Stimulated activated CD8-positive, alpha-beta memory T cell treated with anti-CD3 and anti-CD28 coated beads, Interleukin-2, amount 100 ng/mL, for 48 hours (primary cell): ENCODE measurements at places on chromosomes 6 and 20.

GRCh38 chr6:87766211-87766610, 64.2 kb upstream of the AKIRIN2 start:
- no peak for DNase-seq

GRCh38 chr6:30394139-30394538, 49.2 kb downstream of the RPP21 start:
- no peak for DNase-seq

DNA sequence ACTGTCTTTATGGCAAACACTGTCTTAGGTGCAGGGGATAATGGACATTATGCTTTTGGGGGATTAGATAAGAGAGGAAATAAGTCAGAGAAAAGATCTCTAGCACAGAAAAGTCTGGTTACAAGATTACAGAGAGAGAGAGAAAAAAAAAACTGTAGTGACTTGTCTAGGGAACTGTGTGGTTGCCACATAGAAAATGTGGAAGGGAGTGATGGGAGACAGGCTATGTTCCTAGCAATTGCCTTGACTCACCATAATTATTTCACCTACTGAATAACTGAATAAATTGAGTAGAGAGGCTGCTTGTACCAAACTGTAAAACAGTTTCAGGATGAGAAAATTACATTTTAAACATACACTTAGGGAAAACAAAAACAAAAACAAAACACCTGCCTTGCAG, 229.7 kb downstream of the LAMA2 start:
- DNase-seq, result no peak

- no peak for DNase-seq
Measured at GRCh38 chr6:132412656-132413498, 11.6 kb upstream of the MOXD1 start.

DNA sequence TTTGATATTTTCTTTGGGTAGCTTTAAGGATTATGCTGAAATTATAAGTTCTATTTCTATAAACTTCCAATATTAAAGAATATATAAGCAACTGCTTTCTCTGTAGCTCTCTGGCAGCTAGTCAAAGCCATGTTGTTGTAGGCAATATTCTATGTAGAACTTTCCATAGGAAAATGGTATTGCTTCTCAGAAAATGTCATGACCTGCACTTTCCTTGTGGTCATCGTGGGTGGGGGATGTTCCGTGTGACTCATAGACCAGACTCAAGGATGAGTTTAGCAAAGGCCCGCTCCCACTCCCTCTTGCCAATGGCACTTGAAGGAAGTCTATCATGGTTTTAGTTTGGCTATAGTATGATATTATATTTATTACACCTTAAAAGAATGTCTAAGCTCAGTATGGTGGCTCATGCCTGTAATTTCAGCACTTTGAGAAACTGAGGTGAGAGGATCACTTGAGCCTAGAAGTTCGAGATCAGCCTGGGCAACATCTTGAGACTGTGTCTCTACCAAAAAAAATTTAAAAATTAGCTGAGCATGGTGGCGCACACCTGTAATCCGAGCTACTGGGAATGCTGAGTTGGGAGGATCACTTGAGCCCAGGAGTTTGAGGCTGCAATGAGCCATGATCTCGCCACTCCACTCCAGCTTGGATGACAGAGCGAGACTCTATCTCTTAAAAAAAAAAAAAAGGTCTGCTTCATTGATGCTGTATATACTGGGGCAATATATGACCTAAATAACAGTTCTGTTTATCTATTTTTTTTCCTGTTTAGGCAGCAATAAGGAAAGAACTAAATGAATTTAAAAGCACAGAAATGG, 36.6 kb upstream of the LTV1 start:
- peak; percentile 73 for DNase-seq

DNA sequence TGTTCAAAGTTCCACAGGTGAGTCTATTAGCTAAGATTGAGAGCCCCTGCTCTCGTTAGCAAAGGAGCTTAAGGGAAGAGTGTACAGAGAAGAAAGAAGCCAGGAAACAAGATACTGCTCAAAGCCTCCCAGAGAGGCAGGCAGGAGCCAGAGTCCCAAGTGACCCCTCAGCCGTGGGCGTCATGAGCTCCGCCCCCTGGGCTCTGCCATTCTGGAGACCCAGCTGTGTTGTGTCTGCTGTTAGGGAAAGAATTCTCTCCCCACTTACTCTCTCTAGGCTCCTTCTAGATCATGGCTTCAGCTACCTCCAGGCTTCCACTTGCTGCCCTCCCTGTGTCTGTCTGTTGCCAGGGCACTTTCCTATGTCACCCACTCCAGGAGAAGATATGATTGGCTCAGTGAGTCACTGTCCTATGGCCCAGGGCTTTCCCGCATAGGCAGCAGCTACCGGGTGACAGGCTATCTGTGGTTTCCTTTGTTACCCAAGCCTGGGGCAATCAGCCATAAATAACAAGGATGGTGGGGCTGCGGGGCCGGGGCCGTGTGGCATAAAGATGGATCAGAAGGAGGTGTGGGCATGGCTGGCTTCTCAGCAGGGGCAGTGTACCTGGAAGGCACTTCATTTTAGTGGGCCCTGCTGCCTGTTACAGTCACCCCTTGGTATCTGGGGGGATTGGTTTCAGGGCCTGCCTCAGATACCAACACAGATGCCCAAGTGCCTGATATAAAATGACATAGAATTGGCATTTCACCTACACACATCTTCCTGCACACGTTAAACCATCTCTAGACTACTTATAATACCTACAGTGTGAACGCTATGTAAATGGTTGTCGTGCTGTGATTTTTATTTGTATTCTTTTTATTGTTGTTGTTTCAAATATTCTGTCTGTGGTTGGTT, 118.9 kb downstream of the ARMC2 start:
- DNase-seq, result peak; percentile 8

- no peak for DNase-seq
Measured at GRCh38 chr6:105591053-105591452, 188.2 kb upstream of the PREP start.

DNA sequence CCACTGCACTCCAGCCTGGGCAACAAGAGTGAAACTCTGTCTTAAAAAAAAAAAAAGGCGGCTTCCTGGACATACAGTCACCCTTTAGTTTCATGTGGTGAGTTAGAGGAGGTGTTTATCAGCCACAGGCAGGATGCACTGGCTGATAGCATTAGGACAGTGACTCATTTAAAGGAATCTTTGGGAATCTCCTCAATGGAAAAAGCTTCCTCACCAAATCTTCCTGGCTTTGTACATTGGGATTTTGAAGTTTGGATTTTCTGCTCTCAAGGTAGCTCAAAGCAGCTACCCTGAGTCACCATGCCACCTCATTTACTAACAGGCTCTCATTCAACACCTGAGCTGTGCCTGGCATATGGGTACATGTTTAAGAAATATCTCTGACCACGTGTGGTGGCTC, 20.2 kb downstream of the PRPH2 start:
- DNase-seq, result no peak

GRCh38 chr6:87945966-87946365, 101.7 kb upstream of the SPACA1 start:
- DNase-seq, result no peak

DNA sequence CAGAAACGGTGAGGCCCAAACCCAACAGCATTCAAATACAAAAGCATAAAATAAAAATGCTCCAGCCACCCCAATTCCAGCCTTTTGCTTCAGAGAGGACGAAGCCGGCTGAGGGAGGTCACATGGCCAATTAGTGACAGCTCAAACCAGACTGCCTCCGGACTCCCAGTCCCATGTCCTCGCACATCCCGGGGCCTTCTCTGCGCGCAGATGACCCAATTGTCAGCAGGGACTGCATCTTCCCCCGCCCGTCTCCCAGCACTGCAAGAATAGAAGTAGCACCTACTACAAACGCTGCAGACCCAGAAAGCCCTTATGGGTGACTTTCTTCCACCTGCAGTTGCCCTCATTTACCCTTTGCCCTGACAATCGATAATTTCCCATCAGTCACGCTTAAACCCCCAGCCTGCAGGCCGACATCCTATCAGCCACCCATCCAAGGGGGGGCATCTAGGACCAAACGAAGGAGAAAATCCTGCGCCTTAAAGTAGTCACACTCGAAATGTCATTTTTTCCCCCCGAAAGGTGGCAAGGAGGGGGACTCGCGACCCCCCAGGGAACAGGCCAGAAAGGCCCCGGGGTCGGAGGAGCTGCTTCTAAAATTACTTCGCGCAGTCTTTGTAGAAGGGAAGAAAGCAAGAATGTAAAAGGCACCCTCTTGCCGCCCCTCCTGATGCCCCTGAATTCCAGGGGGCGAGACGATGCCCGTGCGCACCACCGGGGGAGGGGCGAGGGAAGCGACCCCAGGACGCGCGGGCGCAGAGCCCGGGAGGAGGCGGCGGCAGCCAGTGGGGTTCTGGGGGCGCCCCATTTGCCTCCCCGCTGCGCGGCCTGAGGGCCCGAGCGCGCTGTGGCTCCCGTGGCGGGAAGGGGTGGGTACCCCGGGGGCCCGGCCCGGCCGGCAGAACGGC, 792 bp downstream of the SLC23A2 start:
- DNase-seq, result no peak

DNA sequence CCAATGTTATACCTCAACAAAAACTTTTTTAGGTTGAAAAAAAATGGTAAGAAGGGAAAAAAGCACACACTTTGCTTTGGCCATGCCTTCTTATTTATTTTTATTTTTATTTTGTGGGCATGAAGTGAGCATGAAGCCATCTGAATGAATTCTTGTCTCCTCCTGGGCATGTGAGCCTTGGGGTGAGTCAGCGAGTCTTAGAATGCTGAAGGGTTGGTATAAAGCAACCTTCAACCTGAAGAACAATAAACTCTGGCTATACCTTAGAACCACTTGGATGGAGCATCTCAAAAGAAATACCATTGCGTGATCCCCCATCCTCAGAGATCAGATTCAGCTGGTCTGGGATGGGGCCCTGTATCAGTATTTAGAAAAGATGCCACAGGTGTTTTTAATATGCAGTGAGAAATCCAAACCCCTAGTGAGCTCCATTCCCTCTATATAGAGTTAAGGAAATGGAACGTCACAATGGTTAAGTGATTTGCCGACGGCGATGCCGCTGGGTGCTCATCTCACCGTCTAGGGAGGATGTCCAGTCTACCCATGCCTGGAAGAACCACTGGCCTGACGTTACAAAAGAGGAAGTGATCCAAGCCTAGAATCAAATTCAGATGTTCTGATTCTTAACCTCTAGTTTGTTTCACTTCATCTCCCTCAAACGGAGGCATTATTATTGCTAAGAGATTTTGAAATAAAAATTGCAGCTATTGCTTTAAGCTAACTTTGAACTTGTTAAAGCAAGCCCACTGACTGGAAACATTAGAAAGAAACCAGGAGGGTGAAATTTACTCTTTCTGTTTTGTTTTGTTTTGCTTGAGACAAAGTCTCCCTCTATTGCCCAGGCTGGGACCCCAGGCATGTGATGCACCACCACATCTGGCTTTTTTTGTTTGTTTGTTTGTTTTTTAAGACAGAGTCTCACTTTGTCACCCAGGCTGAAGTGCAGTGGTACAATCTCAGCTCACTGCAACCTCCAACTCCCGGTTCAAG, 67.1 kb downstream of the EDN1 start:
- no peak for DNase-seq

DNA sequence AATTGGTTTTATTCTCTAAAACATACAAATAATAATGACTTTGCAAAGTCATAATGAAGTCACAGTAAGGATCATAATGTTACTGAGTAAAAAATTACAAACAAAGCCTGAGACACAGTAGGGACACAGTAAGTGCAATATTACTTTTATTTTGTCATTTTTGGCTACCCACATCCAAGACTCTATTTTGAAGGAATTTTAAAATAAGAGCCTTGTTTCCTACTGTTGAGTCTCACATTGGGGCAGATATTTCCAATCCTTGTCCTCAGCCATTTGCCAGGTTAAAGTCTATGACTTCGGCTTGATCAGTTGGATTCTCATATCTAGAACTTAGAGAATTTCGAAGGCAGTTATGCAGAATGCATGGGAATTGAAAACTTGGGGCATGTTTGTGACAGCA, 10.8 kb upstream of the RHAG start:
- DNase-seq, result no peak

DNA sequence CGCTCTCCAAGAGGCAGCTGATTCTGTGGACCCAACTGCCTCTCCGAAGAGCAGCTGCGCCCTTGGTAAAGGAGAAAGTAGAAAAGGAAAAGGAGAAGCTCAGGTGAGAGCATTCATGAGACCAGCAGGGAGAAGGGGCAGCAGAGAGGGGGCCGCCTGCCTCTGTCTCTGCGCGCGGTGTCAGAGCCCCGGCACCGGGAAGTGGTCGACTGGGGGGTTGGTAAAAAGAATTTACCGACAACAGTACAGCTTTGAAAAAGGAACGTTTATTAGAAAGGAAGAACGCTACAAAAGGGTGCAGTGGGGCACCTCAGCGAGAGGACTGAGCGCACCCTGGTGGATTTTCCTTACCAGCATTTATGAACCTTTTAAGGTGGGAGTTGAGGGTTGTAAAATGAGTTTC, 61.9 kb downstream of the GPR6 start:
- no peak for DNase-seq

DNA sequence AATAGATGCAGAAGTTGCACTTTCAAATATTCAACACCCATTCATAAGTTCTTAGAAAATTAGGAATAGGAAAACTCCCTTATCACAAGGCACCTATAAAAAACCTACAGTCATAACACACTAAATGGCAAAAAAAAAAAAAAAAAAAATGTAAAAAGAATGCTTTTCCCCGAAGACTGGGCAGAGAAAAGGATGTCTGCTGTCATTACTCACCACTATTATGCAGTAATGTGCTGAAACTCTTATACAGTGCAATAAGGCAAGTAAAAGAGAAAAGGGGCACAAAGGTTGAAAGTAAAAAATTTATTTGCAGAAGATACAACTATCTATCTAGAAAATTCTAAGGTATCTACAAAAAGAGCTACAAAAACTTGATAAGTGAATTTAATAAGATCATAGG, 607.8 kb upstream of the ARID1B start:
- no peak for DNase-seq

GRCh38 chr6:104589940-104590339, 269.8 kb downstream of the HACE1 start:
- no peak for DNase-seq

GRCh38 chr6:5986861-5987260, 19.9 kb downstream of the NRN1 start:
- no peak for DNase-seq

DNA sequence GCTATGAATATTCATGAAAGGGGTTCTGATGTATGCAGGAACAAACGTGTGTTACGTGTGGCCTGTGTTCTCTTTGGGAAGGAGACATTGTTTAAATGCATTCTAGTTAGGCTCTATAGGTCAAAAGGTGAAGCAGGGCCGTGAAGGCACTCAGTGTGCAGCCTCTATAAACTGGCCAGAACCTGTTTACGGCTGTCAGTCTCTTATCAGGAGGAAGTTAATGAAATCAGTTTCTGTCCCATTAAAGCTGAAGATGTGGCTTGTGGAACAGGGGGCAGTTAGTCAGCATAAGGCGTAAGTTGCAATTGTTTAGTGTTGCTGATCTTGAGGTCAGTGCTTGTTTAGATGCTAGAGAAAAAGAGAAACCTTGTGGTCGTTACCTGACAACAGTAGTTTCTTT, 111.5 kb upstream of the KCNG1 start:
- DNase-seq, result no peak
